ENCODE measurements at places on chromosomes 1 and 21.

DNA sequence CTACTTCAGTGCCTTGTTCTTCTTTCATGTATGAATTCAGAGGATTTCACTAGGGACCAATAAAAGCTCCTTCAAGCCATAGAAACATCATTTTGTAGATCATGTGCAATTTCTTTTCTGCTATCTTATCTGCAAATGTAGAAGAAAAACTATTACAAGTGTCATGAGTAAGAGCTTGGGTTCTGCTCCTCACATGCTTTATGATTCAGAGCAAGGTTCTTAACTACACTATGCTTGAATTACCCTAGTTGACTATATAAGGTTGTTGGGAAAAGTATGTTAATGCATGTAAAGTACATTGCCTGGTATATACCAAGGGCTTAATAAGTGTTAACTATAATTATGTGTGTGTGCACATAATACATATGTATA lies 91.4 kb upstream of the S1PR1 start:
- DNase-seq = no peak

DNA sequence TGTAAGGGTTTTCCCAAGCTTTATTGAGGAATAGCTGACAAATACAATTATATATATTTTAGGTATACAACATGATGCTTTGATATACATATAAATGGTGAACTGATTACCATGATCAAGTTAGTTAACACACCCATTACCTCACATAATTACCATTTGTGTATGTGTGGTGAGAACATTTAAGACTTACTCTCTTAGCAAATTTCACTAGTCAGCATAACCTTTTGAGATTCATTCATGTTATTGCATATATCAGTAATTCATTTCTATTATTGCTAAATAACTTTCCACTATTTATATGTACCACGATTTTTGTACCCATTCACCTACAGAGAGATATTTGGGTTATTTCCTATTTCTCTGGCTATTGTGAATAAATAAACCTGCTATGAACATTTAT lies 16.2 kb upstream of the TP53BP2 start:
- no peak for DNase-seq

- DNase-seq = no peak
Observed at GRCh38 chr1:17434016-17434415, 5.5 kb downstream of the RCC2 start.

DNA sequence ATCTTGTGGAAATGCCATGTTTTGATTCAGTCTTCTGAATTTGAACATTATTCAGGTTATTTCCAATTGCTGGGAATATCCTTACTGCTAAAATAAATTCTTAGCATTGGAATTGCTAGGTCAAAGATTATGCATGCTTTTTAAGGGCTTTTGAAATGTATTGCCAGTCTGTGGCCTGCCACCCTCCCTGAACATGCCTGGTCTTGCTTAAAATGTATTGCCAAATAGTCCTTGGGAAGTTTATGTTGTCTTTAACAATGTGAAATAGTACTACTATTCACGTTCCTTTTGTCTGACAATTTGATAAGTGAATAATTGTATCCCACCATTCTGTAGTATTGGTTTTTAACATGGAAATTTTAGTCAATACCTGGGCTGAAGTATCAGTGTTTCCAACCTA lies 13.6 kb downstream of the TARDBP start:
- no peak for DNase-seq

- DNase-seq = peak; percentile 100
Observed at GRCh38 chr21:26389971-26390641, 183.0 kb downstream of the CYYR1 start.
